Amniotic epithelial cell (primary cell): ENCODE measurements at places on chromosomes 7 and 10.
A peak's percentile ranks its signal among the peaks of the same experiment; 100 is the strongest.

GRCh38 chr7:45969940-45970339 lies 48.9 kb upstream of the IGFBP3 start:
- DNase-seq, result no peak

GRCh38 chr7:140176122-140176701 lies 571 bp downstream of the KDM7A start:
- no peak for DNase-seq

DNA sequence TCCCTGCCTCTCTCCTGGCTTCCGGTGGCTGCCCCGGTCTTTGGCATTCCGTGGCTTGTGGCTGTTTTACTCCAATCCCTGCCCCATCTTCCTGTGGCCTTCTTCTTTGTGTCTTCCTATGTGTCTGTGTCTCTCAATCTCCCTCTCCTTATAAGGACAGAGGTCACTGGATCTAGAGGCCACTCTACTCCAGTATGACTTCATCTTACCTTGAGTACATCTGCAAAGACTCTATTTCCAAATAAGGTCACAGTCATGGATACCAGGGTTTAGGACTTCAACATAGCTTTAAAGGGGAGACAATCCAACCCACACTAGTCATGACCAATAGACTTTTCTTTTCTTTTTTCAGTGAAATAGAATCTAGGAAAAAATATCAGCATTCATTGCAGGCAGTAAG lies 153.3 kb upstream of the INSYN2A start:
- peak; percentile 16 for DNase-seq

- no peak for DNase-seq
Observed at GRCh38 chr7:20290505-20291111, 40.1 kb upstream of the ITGB8 start.

DNA sequence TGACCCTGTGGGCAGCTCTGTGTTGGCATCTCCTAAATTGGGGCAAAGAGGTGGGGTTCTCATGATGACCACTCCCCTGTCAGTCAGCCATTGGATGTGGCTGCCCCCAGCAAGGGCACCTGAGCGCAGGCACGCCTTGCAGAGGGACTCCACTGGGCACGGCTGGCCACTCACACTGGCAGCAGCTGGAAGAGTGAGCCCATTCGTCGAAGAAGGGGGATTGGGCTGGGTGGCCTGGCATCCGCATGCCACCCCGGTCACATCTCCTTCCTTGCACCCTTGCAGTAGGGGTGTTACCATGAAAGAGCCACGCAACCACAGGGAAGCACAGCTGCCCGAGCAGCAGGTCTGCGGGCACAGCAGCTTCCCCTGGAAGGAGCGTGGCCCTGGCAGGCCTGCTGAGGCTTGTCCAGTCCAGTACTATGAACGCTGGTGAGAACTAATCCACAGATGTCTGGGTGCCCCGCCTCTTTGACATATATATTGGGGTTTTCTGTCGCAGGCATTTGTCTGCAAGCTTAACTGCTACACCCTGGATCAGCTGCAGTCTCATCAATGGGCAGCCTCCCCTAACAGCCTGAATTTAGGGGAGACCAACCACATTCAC lies 25.7 kb upstream of the GRB10 start:
- no peak for DNase-seq

DNA sequence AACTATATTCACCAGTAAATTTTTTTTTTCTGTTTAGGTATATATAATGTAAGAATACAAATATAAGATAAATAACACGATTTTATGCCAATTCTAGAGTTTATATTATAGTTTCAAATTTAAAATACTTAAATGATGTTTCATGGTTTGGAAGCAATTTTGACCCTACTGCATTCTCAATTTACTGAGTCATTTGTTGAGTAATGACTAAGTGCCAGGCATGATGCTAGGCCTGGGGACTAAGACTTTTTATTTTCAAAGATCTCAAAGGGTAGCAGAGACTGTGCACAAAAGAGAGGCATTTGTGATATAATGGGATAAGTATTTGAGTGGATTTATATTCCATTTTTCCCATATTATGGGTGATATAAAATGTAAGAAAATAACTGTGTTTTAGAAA lies 78.9 kb upstream of the SMIM30 start:
- peak; percentile 56 for DNase-seq

DNA sequence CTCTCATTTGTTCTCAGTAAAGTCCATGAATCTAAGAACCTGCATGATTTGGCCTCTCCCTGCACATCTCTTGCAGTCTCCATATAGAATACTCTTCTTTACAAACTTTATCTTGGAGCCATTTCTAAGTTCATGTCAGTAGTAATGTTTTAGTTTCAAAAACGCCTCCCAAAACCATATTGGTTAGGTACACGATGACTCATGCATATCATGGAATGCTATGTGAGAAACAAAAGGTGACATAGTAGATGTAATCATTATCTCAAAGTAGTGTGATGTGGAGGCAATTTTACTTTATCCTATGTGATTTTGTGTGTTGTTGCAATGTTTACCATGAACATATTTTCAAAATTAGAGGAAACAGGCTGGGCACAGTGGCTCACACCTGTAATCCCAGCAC lies 520.7 kb downstream of the KCNMA1 start:
- no peak for DNase-seq

DNA sequence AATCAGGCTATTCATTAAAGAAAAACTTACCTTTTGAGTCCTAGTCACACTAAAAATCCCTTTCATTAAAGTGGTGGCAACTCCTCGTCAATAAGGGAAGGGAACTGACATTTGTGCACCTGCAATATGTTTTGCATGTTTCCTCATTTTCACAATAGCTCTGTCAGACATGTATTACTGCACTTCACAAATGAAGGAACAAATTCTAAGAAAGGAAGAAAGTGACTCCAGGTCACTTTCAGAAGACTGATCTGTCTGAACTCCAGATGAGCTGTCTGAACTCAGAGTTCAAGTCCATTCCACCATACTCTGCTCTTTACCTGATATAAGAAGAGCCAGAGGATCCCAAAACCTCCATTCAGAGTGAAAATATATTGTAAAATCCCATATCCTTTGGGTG lies 50.3 kb upstream of the GSAP start:
- no peak for DNase-seq

GRCh38 chr7:572416-573268 lies 53.0 kb upstream of the PDGFA start:
- DNase-seq, result no peak

GRCh38 chr7:146115548-146115850 lies 1.1 kb upstream of the CNTNAP2 start:
- DNase-seq, result no peak

DNA sequence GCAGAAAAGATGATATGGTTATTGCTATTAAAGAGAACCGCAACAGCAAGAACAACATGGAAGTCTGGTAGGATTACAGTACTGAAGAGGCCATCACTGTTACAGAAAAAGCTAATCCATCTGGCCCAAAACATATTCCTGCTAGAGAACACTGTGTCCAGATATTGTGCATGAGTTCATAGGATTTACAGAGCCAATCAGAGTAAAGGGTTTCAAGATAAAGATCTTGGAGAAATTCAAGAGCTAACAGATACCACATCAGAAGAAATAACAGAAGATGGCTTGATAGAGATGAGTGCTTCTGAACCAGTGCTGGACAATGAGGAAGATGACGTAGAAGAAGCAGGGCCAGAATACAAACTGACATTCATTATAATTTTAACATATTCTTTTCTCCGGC lies 58.7 kb downstream of the MINDY3 start:
- peak; percentile 82 for DNase-seq
